CD4-positive, alpha-beta T cell treated with Interleukin-17A for 1 hour (primary cell): ENCODE measurements at places on chromosomes 16 and 17.

GRCh38 chr17:32286518-32286900 is 20.9 kb downstream of the RHBDL3 start:
- no peak for DNase-seq

DNA sequence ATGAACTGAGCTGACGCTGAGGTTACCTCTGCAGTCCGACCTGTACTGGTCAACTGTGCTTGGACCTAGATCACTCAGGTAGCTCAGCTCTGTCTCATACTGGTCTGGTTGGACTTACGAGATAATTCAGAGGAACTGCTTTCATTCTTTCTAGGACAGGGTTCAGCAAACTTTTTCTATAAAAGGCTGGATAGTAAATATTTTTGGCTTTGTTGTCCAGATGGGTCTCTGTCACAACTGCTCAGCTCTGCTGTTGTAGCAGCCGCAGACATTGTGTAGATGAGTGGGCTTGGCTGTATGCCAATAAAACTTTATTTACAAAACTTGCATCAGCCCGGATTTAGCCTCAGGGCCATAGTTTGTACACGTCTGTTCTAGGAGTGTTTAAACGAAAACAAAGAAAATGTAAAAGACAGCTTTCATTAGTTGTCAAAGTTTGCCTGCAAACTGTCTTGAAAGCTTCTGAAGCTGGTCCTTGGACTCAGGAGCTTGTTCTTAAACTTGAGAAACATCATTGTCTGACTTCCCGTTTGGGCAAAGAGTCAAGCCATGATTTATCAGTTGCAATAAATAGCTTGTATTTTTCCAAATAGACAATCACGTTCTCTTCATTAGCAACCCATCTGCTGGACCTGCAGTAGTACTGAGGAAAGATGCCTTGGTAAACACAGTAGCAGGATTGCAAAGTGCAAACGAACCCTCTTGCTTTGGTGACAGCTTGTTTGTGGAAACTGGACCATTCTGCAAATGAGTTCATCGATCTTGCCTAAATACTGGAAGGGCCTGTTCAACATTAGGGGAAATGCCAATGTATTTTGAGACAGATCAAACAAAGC is 253.4 kb downstream of the SNX29 start:
- DNase-seq, result no peak

DNA sequence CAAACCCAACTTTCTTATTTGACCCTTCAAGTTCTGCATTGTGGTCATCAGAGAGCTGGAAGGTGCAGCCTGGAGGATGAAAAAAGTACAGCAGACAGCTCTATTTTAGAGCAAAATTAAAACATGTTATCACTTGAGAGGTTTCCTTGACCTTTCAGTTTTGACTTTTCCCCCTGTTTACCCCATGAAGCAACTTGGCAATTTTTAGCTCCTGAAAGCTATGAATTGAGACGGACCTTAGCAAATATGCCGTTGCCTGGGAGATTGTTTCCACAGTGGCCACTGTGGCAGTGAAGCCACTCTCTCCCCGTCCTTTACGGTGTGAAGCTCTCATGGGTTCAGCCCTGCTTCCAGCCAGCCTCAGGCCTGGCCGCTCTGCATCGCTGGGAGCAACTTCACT is 398.6 kb downstream of the CPPED1 start:
- no peak for DNase-seq

- DNase-seq, result no peak
Measured at GRCh38 chr17:19388791-19389785, 2.1 kb upstream of the MFAP4 start.

GRCh38 chr17:8542599-8543502 is 87.7 kb downstream of the MYH10 start:
- no peak for DNase-seq

GRCh38 chr17:980406-981291 is 1.1 kb upstream of the NXN start:
- peak; percentile 90 for DNase-seq

- no peak for DNase-seq
Measured at GRCh38 chr17:28328325-28328724, 6.9 kb downstream of the IFT20 start.

- no peak for DNase-seq
Measured at GRCh38 chr17:78154903-78155811, 9.0 kb downstream of the C17orf99 start.

GRCh38 chr17:28018439-28019070 is 23.9 kb upstream of the NLK start:
- no peak for DNase-seq

DNA sequence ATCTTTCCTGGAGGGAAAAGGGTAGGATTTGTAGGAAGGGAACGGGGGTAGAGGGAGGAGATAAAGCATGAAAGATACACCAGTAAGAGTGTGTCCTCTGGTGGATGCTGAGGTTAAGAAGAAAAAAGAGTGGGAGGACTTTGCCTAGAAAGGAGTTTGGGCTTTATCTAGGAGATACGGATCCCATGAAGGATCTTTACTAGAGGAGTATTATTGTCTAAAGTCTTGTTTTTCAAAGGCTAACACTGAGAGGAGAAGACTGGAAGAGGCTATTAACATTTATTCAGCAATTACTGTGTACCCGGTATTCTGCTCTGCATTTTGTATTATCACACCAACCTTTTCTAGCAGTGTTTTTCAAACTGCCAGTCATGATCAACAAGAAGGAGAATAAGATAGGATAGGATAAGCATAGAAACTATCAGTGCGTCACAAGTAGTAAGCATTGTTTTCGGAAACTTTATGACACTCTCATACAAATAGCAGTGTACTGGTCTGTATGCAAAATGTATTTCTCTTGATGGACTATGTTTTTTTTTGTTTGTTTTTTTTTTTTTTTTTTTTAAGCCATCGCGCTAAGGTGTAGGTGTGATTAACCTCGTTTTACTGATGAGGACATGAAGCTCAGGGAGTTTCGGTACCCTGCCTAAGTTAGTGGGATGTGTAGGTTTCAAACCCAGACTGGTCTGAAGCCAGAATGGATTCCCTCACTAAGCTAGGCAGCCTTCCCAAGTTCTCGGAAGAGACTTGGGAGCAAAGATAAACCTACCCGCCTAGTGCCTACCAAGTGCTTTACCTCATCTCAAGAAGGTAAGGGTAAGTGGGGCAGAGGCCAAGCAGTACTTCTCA is 1.3 kb upstream of the SP2 start:
- DNase-seq, result no peak

DNA sequence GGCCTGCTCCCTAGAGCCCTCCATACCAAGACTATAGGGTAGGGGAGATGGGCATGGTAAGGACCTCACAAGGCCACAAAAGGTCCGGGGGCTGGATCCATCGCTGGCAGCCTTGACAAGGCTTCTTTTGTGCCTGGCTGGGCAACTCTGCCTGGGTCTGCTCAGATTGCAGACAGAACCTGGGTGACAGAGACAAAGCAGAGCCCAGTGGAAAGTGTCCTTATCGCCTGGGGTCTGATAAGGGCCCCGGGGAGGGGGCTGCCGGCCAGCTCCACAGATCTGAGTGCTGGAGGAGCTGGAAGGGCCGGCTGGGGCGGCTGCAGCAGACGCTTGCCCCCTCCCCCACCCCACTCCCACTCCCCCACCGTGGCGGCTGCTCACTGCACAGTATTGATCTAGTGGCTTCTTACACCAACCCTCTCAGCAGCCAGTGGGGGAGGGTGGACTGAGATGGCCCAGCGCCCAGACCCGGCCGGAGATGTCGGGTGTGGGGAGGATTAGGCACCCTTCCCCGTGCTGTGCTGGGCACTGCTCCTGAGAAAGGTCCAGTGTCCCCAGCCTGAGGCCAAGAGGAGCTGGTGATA is 7.2 kb downstream of the MMP15 start:
- DNase-seq, result no peak

GRCh38 chr16:81435103-81435502 is 9.5 kb upstream of the CMIP start:
- DNase-seq, result no peak

DNA sequence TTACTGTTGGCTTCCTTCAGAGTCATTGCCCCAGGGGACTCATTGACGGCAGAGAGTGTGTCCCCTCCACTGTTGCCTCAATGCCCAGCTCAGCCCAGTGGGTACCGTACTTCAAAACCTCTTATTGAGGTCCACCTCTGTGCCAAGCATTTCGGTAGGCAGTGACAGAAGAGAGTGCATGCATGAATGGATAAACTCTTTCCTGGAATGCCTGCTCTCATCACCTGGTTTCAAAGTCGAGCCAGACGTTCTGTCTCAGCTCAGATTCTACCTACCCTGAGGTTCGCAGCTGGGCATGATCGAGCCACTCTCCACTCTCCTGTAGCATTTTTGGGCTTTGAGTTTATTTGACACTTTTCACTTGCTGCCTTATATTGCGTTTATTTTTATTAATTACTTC is 647.0 kb downstream of the MAF start:
- DNase-seq, result no peak

GRCh38 chr17:5596421-5596820 is 12.1 kb upstream of the NLRP1 start:
- no peak for DNase-seq

- no peak for DNase-seq
Measured at GRCh38 chr17:46732754-46733398, 85.6 kb downstream of the WNT3 start.

GRCh38 chr16:19559242-19559910 is 3.9 kb downstream of the VPS35L start:
- peak; percentile 71 for DNase-seq

GRCh38 chr16:86775511-86775921 is 197.2 kb downstream of the FOXL1 start:
- no peak for DNase-seq

DNA sequence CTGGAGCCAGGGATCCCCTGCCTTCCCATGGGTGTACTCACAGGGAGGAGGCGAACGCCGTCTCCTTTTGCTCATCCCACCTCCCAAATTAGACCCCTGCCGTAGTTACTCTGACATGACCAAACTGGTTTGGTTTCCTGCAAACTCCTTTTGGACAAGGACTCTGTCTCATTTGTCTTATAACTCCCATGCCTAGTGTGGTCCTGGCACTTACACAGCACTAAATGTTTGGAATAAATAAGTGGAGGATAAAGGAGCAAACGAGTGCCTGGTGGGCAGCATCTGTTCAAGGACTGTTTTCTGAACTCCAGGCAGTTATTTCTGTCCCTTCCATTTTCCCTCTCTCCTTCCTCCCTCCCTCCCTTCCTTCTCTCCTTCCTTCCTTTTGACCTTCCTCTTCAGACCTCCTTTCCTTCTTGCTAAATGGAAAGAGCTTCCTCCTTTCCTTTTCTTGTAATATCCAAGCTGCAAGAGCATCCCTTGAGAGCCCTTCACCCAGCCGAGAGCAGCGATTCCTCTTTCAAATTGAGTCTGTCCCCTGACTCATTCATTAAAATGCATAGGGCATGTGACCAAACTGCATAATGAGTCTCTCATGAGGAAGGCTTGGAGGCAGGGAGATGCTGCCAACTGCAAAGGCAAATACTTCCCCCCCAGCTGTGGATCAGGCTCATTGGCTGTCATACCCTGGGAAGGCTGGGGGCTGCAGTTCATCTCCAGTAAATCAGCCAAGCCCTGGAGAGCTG is 36.8 kb downstream of the CHD9 start:
- peak; percentile 14 for DNase-seq

DNA sequence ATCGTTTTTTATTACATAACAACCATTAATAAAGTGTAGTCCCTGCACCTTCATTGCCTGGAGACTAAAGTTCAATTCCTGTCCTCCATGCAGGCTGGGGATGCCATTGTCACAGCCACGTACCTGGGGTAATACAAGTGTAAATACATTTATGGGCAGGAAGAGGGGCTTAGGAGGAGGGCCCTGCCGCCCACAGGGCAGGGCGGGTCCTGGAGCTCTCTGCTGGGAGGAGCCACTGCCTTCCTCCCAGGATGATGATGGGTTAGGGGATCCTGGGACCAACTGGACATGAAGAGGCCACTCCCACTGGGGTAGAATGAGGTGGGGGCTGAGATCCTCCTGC is 44.1 kb upstream of the SLC38A10 start:
- DNase-seq, result no peak

DNA sequence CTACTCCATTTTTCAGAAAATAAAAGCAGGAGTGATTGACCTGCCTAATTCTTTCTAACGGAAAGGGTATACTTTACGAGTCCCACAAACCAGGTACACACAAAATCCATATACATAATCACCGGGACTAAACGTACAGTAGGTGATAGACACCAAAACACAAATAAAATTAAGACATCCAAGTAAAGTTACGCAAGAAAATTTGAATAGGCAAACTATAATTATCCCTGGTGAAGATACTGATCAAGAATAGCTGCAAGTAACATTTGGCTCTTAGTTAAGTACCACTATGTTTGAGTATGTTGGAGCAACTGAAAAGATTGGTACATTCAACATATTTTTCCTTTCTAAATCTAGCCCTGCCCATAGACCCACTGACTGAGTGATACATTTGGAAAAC is 1.7 kb downstream of the HELZ start:
- DNase-seq, result no peak

GRCh38 chr16:68360956-68361355 is 50.1 kb downstream of the PRMT7 start:
- no peak for DNase-seq

DNA sequence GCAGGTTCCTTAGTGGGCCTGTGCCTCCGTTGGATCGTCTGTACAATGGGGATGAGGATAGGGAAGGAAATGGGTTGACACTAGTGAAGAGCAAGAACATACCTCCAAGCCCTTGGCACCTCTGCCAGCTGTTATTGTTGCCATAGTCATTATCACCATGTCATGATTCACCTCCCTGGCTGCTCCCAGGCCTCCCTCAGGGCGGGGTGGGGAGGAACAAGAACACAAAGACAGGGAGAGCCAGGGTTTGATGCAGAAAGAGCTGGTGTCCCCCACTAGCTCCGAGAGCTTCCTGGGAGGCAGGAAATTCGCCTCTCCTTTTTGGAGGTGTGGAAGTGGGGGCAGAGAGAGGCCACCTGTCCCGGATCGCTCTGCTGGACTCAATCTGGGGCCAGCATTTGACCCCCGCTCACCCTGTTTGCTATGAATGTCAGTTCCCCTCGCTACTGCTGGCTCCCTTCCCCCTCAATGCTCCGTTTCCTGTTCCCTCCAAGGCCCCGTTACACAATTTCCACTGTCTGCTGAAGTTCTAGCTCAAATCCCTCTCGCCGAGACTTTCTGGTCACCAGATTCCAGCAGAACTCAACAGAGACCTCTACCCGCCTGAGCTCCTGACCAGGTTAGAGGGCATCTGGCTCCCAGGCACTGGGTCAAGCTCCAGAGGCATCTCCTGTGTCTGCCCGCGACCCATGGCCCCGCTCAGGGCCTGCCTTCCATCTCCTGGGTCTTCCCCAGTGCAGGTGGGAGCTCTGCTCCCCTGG is 9.1 kb downstream of the TIMP2 start:
- DNase-seq, result no peak

- DNase-seq, result no peak
Measured at GRCh38 chr16:46970089-46970488, 3.4 kb downstream of the DNAJA2 start.

- no peak for DNase-seq
Measured at GRCh38 chr17:78892936-78893379, 10.0 kb downstream of the CEP295NL start.
